ENCODE measurements at places on chromosomes 11 and 22. TPM values are rescaled to one million over a fixed set of nuclear protein-coding genes. Genes with fewer than 3 reads are reported as not detected.

DNA sequence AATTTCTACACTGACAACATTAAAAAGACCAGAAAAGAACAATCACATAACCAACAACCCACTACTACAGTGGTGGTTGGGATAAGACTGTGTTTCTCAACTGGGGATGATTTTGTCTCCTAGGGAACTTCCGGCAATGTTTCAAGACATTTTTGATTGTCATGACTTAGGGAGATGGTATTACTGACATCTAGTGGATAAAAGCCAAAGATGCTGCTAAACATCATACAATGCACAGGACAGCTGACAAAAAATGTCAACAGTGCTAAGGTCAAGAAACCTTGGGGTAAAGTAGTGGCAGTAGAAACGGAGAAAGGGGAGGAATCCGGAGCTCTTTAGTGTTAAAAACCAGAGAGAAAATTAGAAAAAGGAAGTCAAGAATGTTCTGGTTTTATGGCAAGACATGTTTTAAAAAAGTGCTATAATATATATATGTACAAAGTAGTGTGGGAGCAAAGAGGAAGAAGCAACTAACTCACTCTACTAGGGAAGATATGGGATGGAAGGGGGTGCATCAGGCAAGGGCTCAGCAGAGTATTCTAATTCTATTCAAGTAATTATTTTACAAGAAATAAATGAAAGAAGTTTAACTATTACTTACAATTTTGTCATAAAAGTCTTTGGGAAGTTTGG, 37.2 kb downstream of the CKAP5 start:
- peaks cover 11% of the 10 kb centered on the region for H3K36me3 ChIP-seq
- H3K27me3 ChIP-seq: no peaks in the 10 kb centered on the region
- no peaks in the 10 kb centered on the region for H3K4me1 ChIP-seq

DNA sequence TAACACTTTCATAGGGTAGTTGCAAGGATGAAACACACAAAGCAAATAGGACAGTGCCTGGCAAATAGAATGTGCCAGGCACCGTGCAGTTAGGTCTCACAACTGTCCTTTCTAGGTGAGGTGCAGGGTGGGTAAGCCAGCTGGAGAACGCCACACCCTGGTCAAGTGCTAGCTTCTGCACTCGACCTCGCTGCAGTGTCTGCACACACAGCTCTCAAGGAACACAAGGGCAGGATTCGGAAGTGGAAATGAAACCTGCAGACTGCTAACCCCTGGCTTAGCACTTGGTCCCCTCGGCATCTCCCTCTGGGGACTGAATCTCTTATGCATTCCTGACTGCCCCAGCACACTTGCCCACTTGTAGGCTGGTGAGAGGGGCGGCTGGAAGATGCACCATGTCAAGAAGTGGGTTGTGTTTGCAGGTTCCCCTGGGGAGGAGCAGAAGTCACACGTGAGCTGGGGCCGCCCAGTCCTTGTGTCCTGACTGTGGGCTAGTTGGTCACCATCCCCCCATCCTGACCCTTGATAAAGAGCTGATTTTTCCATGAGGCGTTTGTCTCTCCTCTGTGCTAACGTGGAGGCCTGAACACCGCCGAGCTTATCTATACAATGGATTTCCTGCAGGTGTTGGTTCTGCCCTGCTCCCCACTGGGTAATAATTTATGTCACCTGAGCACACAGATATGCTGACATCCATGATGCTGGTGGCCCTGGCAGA, 89.0 kb downstream of the MICAL2 start:
- no peak overlapping the region for H3K4me3 ChIP-seq
- H3K27me3 ChIP-seq: no peaks in the 10 kb centered on the region
- no peaks in the 10 kb centered on the region for H3K36me3 ChIP-seq
- peak overlapping the region; percentile 52 for H3K27ac ChIP-seq

GRCh38 chr22:43828998-43829782, 17.1 kb upstream of the EFCAB6 start:
- no peak for DNase-seq
- H3K27ac ChIP-seq: no peak overlapping the region
- H3K27me3 ChIP-seq: no peaks in the 10 kb centered on the region

GRCh38 chr11:44621140-44621681, 55.7 kb downstream of the CD82 start:
- no peak overlapping the region for H3K27ac ChIP-seq
- H3K4me1 ChIP-seq: peaks cover 28% of the 10 kb centered on the region
- no peaks in the 10 kb centered on the region for H3K27me3 ChIP-seq
- H3K4me3 ChIP-seq: no peak overlapping the region
- peaks cover 19% of the 10 kb centered on the region for H3K36me3 ChIP-seq

DNA sequence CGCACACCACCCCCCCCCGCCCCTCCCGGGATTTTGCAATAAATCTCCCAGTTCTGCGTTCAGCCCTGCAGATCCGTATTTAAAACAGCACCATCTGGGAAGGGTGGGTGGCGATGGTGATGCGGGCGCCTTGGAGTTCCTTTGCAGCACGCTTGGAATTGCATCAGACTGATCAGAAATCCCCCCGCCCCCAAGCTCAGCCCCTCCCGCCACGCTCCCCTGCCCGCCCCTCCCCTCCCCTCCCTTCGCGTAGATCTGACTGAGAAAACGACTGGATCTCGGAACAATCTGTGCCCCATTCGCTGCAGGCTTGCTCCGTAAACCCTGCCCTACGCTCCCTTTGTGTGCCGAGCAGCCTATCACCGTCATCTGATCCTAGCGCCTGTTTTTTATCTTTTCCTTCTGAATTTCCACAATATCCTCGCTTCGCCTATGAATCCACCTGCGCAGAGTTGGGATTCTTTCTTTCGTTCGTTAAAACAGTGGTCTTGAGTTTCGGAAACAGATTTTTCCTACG, 18.1 kb upstream of the BDNF start:
- peaks cover 24% of the 10 kb centered on the region for H3K27me3 ChIP-seq
- H3K27ac ChIP-seq: no peak overlapping the region

- no peaks in the 10 kb centered on the region for H3K4me1 ChIP-seq
- H3K27me3 ChIP-seq: no peaks in the 10 kb centered on the region
- H3K36me3 ChIP-seq: no peaks in the 10 kb centered on the region
- no peak overlapping the region for H3K4me3 ChIP-seq
- no peak for DNase-seq
Observed at GRCh38 chr11:134450186-134450585, 38.1 kb upstream of the B3GAT1 start.

GRCh38 chr22:19377565-19378343, 53.8 kb downstream of the HIRA start:
- H3K27ac ChIP-seq: no peak overlapping the region
- no peaks in the 10 kb centered on the region for H3K27me3 ChIP-seq
- H3K4me1 ChIP-seq: no peaks in the 10 kb centered on the region
- H3K36me3 ChIP-seq: peaks cover 77% of the 10 kb centered on the region

- peak; percentile 29 for DNase-seq
- H3K36me3 ChIP-seq: no peaks in the 10 kb centered on the region
- H3K27ac ChIP-seq: peak overlapping the region; percentile 24
- H3K4me1 ChIP-seq: peaks cover 91% of the 10 kb centered on the region
- no peaks in the 10 kb centered on the region for H3K27me3 ChIP-seq
- no peak overlapping the region for H3K4me3 ChIP-seq
Observed at GRCh38 chr11:13333456-13333957, 55.9 kb downstream of the BMAL1 start.

GRCh38 chr11:12746593-12747097, 72.4 kb downstream of the TEAD1 start:
- H3K36me3 ChIP-seq: no peaks in the 10 kb centered on the region
- no peak for DNase-seq
- H3K4me3 ChIP-seq: no peak overlapping the region
- H3K27ac ChIP-seq: no peak overlapping the region
- no peaks in the 10 kb centered on the region for H3K4me1 ChIP-seq

DNA sequence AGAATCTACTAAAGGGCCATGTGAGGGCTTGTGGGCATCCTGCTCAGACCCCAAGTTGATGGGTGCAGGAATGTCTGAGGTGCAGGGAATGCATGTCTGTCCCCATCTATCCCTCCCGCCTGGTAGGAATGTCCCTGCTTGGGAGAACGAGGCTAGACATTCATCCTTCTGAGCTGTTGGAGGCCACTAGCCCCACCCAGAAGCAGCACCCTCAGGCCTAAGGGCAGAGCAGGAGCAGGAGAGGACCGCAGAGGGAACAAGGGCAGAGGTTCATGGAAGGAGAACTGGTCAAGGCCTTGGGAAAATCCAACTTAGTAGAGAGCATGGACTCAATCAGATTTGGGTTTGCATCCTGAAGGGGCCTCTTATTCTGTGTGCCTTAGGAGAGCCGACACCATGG, 22.1 kb upstream of the LMO1 start:
- H3K36me3 ChIP-seq: no peaks in the 10 kb centered on the region
- no peak overlapping the region for H3K4me3 ChIP-seq
- no peaks in the 10 kb centered on the region for H3K4me1 ChIP-seq
- DNase-seq: no peak
- no peaks in the 10 kb centered on the region for H3K27me3 ChIP-seq
- H3K27ac ChIP-seq: no peak overlapping the region

- H3K4me1 ChIP-seq: no peaks in the 10 kb centered on the region
- no peak for DNase-seq
- no peak overlapping the region for H3K4me3 ChIP-seq
Observed at GRCh38 chr11:62221498-62221897, 13.0 kb downstream of the SCGB2A1 start.

GRCh38 chr11:3232956-3233355, 739 bp upstream of the MRGPRE start:
- DNase-seq: no peak
- H3K36me3 ChIP-seq: no peaks in the 10 kb centered on the region
- no peaks in the 10 kb centered on the region for H3K27me3 ChIP-seq
- H3K27ac ChIP-seq: no peak overlapping the region
- no peaks in the 10 kb centered on the region for H3K4me1 ChIP-seq

- no peak overlapping the region for H3K4me3 ChIP-seq
- H3K27ac ChIP-seq: no peak overlapping the region
- DNase-seq: no peak
- H3K27me3 ChIP-seq: no peaks in the 10 kb centered on the region
Observed at GRCh38 chr11:85590848-85591483, 36.2 kb downstream of the DLG2 start.

RBM4 gene
- total RNA-seq: 183 TPM

SCGB1C1 gene
- total RNA-seq: not detected

DTX4 gene
- 2.9 TPM for total RNA-seq

TSGA10IP gene
- total RNA-seq: not detected

ART1 gene
- total RNA-seq: not detected

APOL5 gene
- total RNA-seq: not detected

CSF2RB gene
- total RNA-seq: 1.2 TPM

ACTN3 gene
- total RNA-seq: 0.20 TPM

OR51B5 gene
- not detected for total RNA-seq

C1QTNF5 gene
- total RNA-seq: not detected

FRMD8 gene
- 69.1 TPM for total RNA-seq

KLHDC7B gene
- total RNA-seq: 7.5 TPM
